NCI-H526 (cell line): ENCODE measurements at places on chromosomes 7 and 10.

- no peak for DNase-seq
These were observed 39.0 kb downstream of the VSTM4 start for GRCh38 chr10:49076319-49076718.

GRCh38 chr10:111211706-111212105, 134.9 kb downstream of the ADRA2A start:
- no peak for DNase-seq

- DNase-seq: peak; percentile 25
These were observed 15.3 kb downstream of the GPRIN2 start for GRCh38 chr10:46541017-46541661.

GRCh38 chr7:120023494-120024167, 249.3 kb upstream of the KCND2 start:
- DNase-seq: no peak

DNA sequence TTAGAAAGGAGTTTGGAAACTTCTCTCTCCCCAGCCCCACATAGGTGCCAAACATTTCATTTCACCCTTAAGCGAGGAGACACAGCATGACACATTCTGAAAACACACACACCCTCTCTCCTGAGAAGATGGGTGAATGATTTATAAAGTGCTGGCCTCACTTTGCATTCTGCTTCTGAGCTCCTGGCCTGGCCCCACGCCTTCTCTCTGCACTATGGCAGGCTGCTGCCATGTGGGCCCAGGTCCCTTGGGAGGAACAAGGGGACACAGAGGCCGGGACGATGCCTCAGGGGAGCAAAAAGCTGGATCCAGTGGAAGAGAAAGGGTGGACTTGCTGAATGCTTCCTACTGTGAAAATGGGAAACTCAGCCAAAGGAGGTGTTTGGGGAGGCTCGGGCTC, 56.0 kb downstream of the CPXM2 start:
- peak; percentile 15 for DNase-seq

GRCh38 chr10:108629834-108630233, 1293.5 kb downstream of the XPNPEP1 start:
- DNase-seq: no peak

DNA sequence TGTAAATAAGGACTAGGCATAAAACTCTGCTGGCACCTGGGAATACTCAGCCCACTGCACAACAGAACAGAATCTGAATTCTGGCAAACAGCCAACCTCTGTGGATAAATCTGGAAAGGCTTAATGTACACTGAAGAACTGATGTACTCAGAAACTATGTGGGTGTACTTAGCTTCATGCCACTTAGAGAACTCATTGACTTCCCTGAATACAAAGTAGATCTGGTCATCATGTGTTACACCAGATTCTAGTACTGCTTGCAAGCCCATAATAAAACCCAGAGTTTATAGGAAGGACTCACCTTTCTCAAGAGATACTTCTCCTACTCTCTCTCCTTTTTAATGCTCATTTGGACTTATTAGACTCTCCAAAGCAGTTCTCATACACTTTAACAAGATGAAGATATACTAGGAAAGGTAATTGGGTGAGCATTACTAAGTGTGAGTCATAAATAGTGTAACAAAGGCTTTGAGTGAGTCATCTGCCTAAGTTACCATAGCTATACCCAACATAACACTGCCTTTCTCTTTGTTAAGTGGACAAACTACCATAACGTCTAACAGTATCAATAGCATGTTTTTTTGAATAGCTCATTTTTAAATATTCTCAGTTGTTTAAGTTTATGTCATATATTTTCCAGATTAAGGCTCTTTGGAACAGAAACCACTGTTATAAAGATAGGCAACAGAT, 309.1 kb downstream of the MDFIC start:
- no peak for DNase-seq

GRCh38 chr7:155457544-155458110, 302 bp upstream of the EN2 start:
- DNase-seq: no peak

DNA sequence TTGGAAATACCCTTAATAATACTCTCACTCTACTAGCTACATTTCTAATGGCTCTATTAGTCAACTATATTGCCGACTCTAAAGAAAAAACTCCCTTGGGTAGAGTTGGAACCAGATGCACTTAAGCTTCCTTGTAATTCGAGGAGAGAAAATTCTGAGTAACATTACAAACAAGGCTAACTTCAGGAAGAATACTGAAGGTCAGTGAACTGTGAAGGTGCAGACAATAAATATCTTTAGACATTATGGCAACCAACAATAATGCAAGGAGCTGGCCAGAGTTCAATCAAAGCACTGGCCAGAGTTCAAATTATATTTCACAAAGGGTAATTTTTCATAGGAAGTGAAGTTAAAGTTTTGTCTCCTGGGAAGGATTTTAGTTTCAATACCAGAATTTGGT, 40.7 kb upstream of the MRLN start:
- no peak for DNase-seq

DNA sequence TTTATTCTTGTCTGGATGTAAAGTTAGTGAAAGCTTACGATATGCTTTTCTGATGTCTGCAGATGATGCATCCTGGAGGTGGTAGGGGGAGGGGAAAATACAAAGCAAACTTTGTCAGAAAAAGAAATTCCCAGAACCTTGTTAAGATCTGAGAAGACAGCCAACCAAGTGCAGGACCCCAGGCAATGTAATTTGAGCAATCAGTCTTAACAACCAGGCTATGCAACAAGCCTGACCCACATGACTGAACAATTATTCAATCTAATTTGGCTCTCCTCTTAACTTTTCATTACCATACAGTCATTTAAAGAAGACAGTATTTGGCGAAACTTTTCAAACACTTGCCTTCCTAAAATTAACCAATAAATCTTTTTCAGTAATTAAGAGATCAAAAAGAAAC, 74.5 kb downstream of the DNAJC1 start:
- DNase-seq: no peak

DNA sequence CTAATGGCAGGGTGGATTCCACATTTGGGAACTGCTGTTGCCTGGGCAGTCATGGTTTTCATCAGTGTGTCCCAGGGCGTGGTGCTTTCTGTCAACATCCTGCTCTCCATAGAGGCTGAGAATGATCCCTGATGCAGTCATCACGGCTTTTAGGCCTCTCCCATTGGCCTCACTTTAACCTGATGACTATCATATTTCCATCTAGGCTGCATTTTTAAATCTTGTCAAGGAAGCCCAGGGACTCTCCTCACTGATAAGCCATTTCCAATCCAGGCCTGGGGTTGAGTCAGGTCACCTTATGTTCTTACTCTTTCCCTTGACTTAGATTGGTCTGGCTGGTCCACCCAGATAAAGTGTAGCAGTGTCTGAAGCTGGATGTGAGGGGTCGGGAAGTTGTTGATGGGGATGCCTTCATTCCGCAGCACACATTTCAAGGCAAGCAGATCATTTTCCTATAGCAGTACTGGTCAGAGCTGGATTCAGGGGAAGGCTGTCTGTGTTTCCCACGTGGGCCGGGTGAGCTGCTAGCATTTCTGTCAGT, 177.0 kb downstream of the AUTS2 start:
- DNase-seq: peak; percentile 20

GRCh38 chr10:132711613-132712121, 74.3 kb downstream of the NKX6-2 start:
- DNase-seq: no peak

- no peak for DNase-seq
These were observed 69.5 kb downstream of the ZNF800 start for GRCh38 chr7:127322832-127323493.

- DNase-seq: peak; percentile 72
These were observed 102.8 kb downstream of the CHN2 start for GRCh38 chr7:29297194-29297890.

- no peak for DNase-seq
These were observed 10.0 kb upstream of the CDK14 start for GRCh38 chr7:90586091-90586490.

- DNase-seq: no peak
These were observed 4.3 kb downstream of the NOC3L start for GRCh38 chr10:94358480-94358879.

- peak; percentile 44 for DNase-seq
These were observed 4.8 kb upstream of the ADD3 start for GRCh38 chr10:110002801-110003523.

DNA sequence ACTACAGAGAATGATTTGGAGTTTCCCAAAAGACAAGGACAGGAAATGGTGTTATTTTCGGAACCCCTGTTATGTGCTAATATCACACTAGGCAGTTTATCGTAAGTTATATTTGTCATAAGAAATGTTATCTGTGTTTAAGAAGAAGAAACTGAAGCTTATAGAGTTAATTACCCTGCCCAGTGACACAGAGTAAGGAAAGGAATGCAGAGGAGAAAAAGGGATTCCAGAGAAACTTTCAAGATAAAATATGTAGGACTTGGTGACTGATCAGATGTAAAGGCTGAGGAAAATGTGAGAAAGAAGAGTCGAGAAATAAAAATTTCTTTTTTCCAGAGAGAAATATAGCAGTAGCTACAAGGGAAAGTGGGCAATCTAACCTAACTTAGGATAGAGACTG, 63.5 kb upstream of the ZNF746 start:
- no peak for DNase-seq

- no peak for DNase-seq
These were observed 461.0 kb downstream of the IPMK start for GRCh38 chr10:57806675-57807074.

DNA sequence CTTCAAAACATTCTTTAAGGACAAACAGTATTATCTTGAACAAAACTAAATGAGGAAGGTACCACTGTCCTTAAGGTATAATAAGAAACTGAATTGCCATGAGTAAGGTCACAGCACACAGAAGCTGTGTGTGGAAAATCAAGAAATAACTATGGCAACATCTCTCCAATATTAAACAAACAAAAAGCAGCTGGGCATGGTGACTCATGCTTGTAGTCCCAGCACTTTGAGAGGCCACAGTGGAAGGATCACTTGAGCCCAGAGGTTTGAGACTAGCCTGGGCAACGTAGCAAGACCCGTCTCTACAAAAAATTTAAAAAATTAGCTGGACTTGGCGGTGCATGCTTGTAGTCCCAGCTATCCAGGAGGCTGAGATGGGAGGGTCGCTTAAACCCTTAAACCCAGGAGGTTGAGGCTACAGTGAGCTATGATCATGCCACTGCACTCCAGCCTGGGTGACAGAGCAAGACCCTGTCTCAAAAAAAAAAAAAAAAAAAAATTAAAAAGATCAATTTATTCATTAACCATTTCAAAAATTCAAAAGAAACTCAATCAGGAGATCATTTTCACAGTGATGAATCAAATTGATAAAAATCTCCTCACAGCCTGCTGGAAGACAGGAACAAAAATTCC, 195.4 kb downstream of the SKIDA1 start:
- no peak for DNase-seq

DNA sequence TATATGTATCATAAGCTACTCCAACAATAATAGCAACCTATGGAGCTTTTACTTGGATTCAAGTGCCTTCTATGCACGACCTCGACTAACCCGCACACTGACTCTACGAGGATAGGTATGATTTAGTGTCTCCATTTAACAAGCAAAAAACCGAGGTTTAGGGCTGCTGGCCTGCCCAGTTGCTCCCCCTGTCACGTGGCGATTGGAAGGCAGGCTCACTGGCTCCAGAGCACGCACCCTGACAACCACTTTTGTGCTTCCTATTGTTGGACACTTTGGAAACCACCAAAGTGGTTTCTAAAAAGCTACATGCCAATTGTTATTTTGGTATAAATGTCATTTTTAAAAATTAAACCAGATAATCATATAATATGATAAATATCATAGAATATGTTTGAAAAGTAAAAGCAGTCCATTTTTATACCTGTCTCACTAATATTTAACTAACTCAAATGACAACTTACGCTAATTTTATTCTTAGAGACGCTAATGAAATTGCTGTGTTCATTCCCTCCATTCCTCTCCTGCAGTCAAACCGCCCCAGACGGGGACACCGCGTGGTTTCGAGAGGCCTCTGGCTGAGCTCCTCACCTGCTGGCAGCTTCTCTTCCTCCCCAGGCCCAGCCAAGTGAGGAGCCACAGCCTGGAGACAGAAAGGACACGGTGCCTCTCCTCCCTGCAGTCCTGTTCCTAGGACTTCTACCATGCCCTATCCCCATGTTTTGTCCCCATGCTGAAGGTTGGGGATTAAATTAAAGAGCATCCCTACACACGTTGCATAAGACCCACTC, 22.2 kb upstream of the RHEB start:
- DNase-seq: no peak

DNA sequence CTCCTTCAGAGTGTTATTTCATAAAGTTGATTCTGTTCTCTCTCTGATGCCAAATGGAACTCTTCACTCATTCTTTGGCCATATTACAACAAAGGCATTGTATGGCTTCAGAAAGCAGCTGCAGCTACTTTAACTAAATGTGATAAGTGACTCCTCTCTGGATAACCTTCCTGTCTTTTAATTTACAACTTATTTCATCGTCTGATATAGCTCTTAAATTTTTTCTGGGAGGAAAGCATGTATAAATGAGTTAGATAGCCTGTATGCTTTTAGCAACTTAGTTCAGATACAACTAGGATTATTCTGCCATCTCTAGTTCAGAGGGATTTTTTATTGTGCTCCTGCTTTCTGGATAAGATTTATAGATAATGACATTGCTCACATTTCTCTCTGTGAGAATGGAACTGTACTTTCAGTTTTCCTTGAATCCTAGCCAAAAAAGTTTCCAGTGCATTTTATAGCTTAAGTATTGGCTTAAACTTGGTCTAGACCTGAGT, 57.5 kb downstream of the KLHDC10 start:
- DNase-seq: no peak

- DNase-seq: peak; percentile 25
These were observed 372 bp upstream of the TMEM130 start for GRCh38 chr7:98870121-98870651.

DNA sequence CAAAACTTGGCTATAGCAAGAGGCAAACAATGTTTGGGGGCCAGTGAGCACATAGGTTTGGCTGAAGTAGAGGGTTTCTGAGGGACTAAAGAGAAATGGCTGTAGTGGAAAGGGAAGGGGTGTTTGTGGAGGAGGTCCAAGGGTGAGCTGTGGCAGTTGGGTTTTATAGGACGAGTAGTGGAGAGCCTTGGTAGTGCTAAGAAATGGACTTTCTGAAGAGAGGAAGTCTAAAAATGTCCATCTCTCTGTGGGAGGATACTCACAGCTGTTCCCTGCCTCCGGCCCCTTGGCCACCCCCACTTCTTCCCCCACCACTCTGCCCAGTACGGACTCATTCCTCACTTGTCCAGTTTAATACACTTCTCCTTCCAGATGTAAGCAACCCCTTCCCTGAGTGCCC, 64.3 kb downstream of the ZNF22 start:
- no peak for DNase-seq

GRCh38 chr7:1843271-1843861, 173.3 kb downstream of the ELFN1 start:
- no peak for DNase-seq

DNA sequence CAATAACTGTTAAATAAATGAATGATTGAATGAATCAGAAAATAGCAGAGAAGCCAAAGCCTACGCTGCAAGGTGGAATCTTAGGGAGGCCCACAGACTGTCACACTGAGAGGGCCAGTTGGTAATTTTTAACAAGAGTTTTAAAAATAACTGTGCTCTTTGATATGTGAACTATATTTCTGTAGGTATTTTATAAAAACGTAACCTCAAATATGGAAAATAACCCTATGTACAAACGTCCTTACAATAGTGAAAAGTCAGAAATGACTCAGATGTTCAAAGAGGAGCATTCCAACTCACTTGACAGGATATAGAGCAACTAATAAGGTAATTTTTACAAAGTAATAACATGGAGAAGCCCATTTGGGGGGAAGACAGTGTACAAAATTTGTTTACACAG, 18.9 kb upstream of the TMEM273 start:
- DNase-seq: no peak

- DNase-seq: no peak
These were observed 149.2 kb upstream of the COL1A2 start for GRCh38 chr7:94245500-94245899.

GRCh38 chr7:138246428-138246827, 170.2 kb downstream of the AKR1D1 start:
- DNase-seq: no peak
